ENCODE measurements at places on chromosomes 3 and 15. TPM values are rescaled to one million over a fixed set of nuclear protein-coding genes. Genes with fewer than 3 reads are reported as not detected.

CAMK1 gene
- 45.7 TPM for total RNA-seq

CASR gene
- not detected for total RNA-seq

DNA sequence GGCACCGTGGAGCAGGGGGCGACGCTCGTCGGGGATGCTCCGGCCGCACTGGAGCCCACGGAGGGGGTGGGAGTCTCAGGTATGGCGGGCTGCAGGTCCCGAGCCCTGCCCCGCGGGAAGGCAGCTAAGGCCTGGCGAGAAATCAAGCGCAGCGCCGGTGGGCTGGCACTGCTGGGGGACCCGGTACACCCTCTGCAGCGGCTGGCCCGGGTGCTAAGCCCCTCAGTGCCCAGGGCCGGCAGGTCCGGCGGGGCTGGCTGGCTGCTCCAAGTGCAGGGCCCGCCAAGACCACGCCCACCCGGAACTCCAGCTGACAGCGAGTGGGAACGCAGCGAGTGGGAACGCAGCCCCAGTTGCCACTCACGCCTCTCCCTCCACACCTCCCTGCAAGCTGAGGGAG is 676.4 kb downstream of the SI start:
- DNase-seq: no peak

TMIE gene
- 0.81 TPM for total RNA-seq

DNA sequence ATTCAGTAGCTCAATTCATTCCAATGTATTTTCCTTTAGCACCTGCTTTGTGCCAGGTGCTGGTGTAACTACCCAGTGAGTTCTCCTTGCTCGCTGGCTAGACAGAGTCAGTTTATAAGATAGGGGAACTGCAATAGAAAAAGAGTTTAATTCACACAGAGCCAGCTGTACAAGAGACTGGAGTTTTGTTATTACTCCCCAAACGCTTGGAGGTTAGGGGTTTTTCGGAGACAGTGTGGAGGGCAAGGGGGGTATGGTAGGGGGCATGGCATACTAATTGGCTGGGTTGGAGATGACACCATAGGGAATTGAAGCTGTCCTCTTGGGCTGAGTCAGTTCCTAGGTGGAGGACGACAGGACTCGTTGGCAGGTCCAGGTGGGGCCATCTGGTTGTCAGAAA is 5.4 kb upstream of the CFAP91 start:
- no peak for DNase-seq

PRR20G gene
- not detected for total RNA-seq

GRCh38 chr3:4270720-4271119 is 32.4 kb upstream of the SETMAR start:
- no peak for DNase-seq

LMAN1L gene
- not detected for total RNA-seq

LAMB2 gene
- not detected for total RNA-seq

GRCh38 chr3:161689584-161690298 is 193.1 kb downstream of the OTOL1 start:
- DNase-seq: no peak

- DNase-seq: peak; percentile 24
Observed at GRCh38 chr3:112582244-112582874, 20.5 kb downstream of the SLC35A5 start.

DNA sequence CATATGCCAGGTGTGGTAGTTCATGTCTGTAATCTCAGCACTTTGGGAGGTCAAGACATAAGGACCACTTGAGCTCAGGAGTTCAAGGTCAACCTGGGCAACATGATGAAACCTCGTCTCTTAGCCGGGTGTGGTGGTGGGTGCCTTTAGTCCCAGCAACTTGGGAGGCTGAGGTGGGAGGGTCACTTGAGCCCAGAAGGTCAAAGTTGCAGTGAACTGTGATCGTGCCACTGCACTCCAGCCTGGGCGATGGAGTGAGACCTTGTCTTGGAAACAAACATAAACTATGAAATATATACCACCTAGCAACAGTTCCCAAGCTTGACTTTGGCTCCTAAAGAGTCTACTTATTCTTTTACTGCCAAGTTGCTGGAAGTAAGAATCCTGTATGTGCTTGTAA is 30.9 kb downstream of the UBE3A start:
- no peak for DNase-seq

UROC1 gene
- not detected for total RNA-seq

DNA sequence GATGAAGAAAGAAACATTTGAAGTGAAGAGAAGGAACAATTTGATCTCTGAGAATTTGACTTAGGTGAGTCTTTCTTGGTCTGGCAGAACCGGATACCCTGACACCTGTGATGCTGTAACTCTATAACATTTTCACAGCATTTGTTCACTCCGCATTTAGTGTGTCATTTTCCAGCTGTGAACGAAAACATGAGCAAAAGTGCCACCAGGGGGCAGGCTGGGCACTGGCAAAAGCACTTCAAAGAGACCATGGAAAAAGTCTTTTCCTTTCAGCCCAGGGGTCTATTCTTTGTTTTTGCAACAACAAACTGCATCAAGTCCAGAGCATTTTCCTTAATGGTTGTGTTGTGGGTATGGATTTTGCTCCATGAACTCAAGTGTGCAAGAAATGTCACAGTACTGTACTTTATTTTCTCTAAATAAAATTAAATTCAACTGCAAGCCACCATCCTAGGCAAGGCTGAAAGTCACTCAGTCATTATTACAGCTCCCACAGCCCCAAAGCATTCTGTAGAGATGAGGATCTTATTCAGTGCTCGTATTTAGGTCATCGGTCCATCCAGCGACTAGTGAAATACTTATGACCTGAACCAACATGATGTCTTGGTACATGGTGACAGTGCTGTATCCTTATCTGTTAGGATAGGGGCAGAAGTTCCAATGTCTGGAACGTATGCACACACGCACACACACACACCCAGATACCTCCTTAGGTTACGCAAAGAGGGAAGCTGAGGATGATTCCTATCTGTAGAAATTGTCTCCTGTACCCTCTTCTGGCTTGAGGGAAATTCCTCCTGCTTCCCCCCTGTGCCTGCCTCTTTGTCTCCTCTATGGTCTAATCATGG is 125.5 kb downstream of the GADL1 start:
- peak; percentile 89 for DNase-seq

DNA sequence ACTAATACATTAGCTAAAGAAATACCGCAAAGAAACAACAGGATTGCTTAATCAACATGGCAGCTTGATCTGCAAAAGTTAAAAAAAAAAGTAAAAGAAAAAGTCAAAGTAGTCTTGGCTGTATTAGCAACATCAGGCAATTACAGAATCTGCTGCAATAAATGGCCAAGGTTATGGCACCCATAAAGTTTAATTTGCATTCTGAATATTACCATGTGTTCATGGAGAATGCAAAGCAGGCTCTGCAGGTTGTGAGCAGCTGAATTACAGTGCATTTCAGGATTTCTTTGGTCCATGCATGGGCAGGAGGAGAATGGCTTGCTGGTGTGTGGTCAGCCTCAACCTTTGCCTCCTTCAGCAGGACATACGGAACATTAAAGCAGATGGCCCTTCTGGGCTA is 199.1 kb upstream of the AZI2 start:
- no peak for DNase-seq

CCR5 gene
- 2.2 TPM for total RNA-seq

DNA sequence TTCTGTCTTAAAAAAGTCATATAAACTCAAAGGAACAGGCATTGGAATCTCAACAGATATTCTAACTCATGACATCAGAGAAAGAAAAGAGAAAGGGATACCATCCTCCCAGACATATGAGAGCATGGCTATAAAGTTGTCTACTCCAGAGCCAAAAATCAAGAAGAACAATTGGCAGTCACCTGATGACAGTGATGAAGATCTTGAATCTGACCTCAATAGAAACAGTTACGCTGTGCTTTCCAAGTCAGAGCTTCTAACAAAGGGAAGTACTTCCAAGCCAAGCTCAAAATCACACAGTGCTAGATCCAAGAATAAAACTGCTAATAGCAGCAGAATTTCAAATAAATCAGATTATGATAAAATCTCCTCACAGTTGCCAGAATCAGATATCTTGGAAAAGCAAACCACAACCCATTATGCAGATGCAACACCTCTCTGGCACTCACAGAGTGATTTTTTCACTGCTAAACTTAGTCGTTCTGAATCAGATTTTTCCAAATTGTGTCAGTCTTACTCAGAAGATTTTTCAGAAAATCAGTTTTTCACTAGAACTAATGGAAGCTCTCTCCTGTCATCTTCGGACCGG is 35.9 kb downstream of the UNC13C start:
- DNase-seq: no peak

- no peak for DNase-seq
Observed at GRCh38 chr3:96449803-96450202, 364.6 kb upstream of the EPHA6 start.

SLC27A2 gene
- total RNA-seq: 9.9 TPM

GRCh38 chr3:29581311-29581710 is 300.4 kb downstream of the RBMS3 start:
- no peak for DNase-seq

GRCh38 chr3:101827211-101828174 is 21.8 kb upstream of the NFKBIZ start:
- peak; percentile 98 for DNase-seq

BCHE gene
- total RNA-seq: not detected

BFSP2 gene
- 0.51 TPM for total RNA-seq

- no peak for DNase-seq
Observed at GRCh38 chr3:51703761-51704510, 2.9 kb upstream of the GRM2 start.

DNA sequence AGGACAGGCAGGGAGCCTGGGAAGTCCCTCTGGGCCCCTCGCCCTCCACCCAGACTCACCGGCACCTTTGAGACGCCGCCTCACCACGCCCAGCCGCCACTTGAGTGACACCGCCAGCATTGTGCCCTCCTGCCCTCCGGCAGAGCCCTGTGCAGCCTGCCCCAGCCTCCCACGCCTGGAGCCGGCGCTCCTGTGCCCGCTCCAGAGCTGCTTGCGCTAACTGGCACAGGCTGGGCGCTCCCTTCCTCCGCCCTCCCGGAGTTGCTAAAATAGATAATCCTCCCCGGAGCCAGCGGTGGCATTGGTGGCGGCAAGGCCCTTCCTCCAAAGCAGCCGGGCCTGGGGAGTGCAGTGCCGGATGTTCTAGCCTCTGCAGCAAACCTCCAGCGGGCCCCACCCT is 15.7 kb upstream of the GRIP2 start:
- DNase-seq: no peak
